Astrocyte (in vitro differentiated cells and primary cell): ENCODE measurements at places on chromosomes 6 and 20. TPM values are rescaled to one million over a fixed set of nuclear protein-coding genes. Genes with fewer than 3 reads are reported as not detected.

LTV1 gene
- 21.6 and 25.4 TPM in 2 replicates for total RNA-seq

DNA sequence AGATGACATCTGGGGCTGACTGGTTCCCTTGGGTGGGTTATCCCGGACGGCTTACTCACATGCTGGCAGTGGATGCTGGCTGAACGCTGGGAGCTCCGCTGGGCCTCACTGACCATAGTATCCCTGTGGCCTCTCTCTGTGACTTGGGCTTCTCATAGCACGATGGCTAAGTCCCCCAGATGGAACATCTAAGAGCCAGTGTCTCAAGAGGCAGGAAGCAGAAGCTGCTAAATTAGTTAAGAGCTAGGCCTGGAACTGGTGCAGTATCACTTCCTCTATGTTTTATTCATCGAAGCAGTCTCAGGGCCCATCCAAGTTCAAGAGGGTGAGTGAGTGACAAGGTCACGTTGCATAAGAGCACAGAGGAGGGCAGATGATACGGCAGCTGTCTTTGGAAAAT, 116.5 kb upstream of the LAMP5 start:
- peaks cover 8% of the 10 kb centered on the region for H3K4me1 ChIP-seq
- H3K36me3 ChIP-seq: no peaks in the 10 kb centered on the region
- no peak overlapping the region for H3K4me3 ChIP-seq

DNA sequence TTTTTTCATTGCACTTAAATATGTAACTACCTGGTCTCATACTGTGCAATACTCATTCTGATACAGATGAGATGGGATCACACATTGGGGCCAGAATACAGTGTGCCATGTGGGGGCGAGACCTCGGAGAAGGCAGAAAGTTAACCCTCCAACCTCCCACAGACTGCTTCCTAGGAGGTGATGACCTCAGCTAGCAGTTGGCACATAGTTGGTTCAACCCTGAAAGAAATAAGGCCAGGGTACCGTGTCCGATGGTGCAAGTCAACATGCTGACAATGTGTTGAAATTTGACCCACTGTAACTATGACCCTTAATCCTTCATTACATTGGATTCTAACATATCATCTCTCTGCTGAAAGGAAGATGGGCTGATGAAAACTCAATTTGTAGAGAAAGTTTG, 61.9 kb downstream of the GJA10 start:
- H3K4me1 ChIP-seq: peaks cover 24% of the 10 kb centered on the region
- no peak overlapping the region for H3K4me3 ChIP-seq
- no peaks in the 10 kb centered on the region for H3K36me3 ChIP-seq
- H3K27me3 ChIP-seq: no peaks in the 10 kb centered on the region

DNA sequence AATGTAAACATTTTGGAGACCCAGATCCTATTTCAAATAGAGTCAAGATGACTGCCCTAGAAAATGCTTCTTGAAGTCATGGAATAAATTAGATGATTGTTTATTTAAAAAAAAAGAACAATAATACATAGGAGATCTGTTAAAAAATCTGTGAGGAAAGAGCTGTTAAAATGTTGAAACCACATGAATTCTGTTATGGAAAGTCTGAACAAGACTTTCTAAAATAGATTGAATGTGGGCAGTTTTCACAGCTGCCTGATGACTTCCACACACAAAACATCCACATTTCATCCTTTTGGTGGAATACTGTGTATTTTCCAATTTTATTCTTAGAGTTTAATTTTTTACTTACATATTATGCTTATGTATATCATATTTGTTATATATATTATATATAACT, 186.1 kb downstream of the LAMA2 start:
- H3K27ac ChIP-seq: no peak overlapping the region
- no peaks in the 10 kb centered on the region for H3K4me1 ChIP-seq
- no peaks in the 10 kb centered on the region for H3K27me3 ChIP-seq
- H3K4me3 ChIP-seq: no peak overlapping the region

DNA sequence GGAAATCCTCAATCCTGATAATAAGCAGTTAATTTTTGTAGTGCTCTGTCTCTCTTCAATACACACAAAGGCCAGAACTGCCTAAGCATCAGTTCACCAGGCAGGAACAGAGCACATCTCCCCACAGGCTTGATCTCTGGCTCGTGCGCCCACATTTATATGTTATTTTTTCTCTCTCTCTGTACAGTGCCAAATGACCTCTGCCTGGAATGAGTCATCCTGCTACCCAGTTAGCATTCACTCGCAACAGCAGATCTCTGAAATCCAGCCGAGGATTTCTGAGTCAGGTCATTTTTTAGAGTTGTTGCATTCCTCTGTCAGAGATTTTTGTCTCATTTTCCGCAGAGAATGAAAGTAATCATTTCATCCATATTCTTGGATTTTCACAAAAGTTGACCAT, 107.1 kb downstream of the COL12A1 start:
- H3K36me3 ChIP-seq: peaks cover 5% of the 10 kb centered on the region
- DNase-seq: peak; percentile 97
- no peaks in the 10 kb centered on the region for H3K27me3 ChIP-seq
- peaks cover 27% of the 10 kb centered on the region for H3K4me1 ChIP-seq
- no peak overlapping the region for H3K4me3 ChIP-seq

DNA sequence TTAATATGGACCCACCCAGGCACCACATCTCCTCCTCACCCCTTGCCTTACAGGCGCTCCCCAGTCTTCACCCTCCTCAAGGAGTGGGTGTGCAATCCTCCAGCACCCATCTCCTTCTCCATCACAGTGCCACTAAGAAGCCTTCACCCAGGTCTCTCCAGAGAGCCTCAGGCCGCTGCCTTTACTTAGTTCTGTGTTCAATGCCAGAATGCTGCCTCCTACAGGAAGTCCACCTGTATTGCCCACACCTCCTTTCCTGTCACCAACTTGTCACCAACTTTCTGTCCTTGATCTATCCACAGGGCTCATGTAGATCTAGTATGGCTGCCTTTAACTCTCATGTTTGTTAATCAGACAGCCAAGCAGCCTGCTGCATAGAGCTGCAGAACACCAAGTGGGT, 586 bp upstream of the LST1 start:
- H3K27ac ChIP-seq: no peak overlapping the region
- peaks cover 9% of the 10 kb centered on the region for H3K4me1 ChIP-seq
- no peak for DNase-seq
- H3K4me3 ChIP-seq: no peak overlapping the region
- H3K27me3 ChIP-seq: no peaks in the 10 kb centered on the region
- no peaks in the 10 kb centered on the region for H3K36me3 ChIP-seq

- H3K27ac ChIP-seq: no peak overlapping the region
- H3K4me1 ChIP-seq: peaks cover 6% of the 10 kb centered on the region
- no peak overlapping the region for H3K4me3 ChIP-seq
- no peaks in the 10 kb centered on the region for H3K36me3 ChIP-seq
- H3K27me3 ChIP-seq: no peaks in the 10 kb centered on the region
- no peak for DNase-seq
Observed at GRCh38 chr6:15960740-15961634, 167.9 kb upstream of the MYLIP start.

DNA sequence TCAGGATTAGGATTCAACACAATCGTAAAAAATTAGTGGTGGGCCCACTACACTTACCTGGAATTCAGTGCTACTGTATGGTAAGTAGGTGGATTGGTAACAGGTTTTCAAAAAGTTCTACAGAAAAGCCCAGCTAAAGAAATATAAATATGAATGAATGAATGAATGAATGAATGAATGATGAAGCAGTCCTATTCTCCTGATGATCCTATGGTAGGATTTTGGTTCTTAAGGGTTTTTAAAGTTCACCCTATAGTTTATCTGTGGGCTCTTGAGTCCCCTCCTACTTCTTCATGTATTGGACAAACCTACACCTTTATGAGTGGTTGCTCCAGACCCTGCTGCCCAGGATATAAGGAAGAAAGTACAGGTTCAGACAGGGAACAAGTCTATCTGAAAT, 89.5 kb upstream of the HEY2 start:
- no peak for DNase-seq
- H3K4me3 ChIP-seq: no peak overlapping the region
- H3K36me3 ChIP-seq: no peaks in the 10 kb centered on the region
- H3K4me1 ChIP-seq: no peaks in the 10 kb centered on the region
- no peaks in the 10 kb centered on the region for H3K27me3 ChIP-seq

FOXC1 gene
- total RNA-seq: 2.8 and 2.9 TPM in 2 replicates

DNA sequence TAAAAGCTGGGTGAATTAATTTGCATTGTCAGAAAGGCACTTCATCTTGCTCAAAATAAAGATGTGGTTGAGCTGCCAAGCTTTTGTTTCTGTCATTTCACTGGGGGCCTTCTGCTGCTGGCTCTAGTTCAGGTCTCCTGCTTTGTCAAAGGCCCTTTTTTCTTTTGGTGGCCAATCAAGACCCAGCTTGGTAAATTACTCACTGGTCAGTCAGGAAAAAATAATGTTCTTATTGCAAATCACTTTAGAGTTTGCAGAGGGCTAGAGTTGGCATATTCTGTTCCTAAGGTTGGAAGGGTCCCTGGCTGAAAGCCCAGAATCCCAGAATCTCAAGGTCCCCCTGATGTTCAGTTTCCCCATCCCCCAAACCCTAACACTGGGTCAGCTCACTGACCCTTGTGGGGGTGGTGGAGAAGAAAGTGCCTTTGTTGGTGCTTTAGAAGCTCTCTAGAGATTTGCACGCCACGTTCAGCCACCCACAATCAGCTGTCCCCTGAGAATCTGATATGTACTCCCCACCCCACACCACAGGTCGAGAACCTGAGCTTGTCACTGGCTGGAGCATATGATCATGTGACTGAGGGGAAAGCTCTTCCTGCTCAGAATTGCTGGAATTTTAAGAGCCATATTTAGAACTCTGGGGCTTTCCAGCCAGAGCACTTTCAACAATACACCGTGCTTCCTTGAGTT, 21.7 kb upstream of the BNIP5 start:
- H3K36me3 ChIP-seq: no peaks in the 10 kb centered on the region
- no peak overlapping the region for H3K4me3 ChIP-seq
- peak overlapping the region; percentile 55 for H3K27ac ChIP-seq
- peaks cover 13% of the 10 kb centered on the region for H3K4me1 ChIP-seq
- H3K27me3 ChIP-seq: no peaks in the 10 kb centered on the region

AAR2 gene
- 20.9 and 21.7 TPM in 2 replicates for total RNA-seq

DNA sequence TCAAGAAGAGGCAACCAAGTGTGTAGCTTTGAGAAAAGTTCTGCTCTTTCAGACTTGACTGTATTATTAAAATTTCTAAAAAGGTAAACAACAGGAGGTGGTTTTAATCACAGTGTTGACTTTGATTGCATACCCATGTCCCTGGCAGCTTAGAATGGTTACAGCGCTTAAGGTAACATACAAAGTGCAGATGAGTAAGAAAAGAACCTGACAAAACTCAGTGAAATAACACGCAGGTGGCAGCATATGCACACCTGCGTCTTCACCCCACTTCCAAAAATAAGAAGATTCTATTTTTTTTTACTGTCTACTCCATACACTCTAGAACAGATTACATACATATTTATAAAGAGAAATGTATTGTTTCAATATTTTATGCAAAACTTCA, 233.5 kb downstream of the GMPR start:
- no peak for DNase-seq
- H3K27me3 ChIP-seq: no peaks in the 10 kb centered on the region
- peaks cover 2% of the 10 kb centered on the region for H3K36me3 ChIP-seq
- H3K27ac ChIP-seq: peak overlapping the region; percentile 40
